Cerebellar nuclear complex (tissue), 1 donor: ENCODE measurements at places on chromosomes 1 and 21.

DNA sequence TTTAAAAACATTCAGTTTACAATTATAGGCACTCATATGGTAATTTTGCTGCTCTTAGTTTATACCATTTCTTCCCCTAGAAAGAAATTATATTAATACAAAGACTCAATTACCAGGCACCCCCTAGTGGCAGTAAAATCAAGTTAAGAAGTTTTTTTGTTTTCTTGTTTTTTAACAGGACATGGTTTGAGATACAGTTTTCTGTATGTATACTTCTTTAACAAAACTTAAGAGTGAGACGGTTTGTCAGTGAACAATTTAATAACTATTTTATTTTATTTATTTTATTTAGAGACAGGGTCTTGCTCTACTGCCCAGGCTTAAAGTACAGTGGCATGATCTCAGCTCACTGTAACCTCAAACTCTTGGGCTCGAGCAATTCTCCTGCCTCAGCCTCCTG, 224.6 kb downstream of the FAF1 start:
- no peak for DNase-seq

DNA sequence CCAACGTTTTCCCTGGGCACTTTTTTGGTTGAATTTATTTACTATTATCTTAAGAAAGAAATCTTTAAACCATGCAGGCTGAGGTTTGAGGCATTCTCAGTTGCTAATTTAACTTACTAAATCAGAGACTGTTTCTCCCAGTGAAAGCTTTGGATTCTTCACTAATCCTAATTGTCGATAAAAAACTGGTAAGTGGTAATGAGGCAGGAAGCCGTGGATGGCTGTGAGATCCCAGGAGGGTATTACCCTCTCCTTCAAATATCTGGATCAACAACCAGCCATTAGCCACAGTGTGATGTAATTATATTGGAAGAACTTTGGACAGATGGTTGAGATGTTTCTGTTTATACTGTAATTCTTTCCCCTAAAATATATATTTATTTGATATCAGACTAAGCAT, 485.0 kb downstream of the DISC1 start:
- no peak for DNase-seq

- no peak for DNase-seq
Observed at GRCh38 chr21:37815893-37816292, 100.4 kb downstream of the KCNJ6 start.

- DNase-seq: no peak
Observed at GRCh38 chr1:41498391-41498790, 13.9 kb upstream of the EDN2 start.

DNA sequence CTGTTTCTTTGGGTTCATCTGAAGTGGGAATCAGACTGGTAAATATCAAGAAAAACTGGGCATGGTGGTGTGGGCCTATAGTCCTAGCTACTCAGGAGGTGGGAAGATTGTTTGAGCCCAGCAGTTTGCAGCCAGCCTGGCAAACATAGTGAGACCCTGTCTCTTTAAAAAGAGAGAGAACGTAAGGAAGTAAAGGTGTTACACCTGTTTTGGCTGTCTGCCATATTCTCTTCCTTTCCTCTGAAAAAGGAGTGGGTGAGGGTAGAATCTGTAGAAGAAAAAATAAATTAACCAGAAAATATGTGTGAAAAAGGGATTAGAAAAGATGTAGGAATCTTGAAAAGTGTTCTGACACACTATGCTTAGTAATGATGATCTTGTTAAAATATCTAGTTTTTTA, 20.0 kb downstream of the AHCYL1 start:
- no peak for DNase-seq

- no peak for DNase-seq
Observed at GRCh38 chr1:54710434-54710833, 5.2 kb upstream of the TTC4 start.

GRCh38 chr1:211514030-211514754, 22.2 kb upstream of the RD3 start:
- no peak for DNase-seq

DNA sequence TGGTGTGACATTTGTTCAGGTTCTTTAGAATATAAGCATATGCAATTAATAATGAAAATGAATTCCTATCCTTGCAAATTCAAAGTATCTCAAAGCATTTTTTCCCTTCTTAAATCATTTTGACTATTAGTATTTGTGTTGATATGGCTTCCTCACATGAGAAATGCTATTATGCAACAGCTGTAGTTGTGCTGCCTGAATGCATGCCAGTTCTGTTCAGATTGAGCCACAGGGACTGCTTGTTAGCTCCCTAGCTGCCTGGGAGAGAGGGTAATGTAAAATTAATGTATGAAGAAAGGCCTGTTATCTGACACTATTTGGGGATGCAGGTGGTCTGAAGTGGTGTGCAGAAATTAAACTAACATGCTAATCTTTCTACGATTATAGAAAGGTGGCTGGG, 45.5 kb downstream of the CACHD1 start:
- DNase-seq: no peak

GRCh38 chr21:35529171-35529863, 480.2 kb upstream of the RUNX1 start:
- DNase-seq: no peak

- DNase-seq: no peak
Observed at GRCh38 chr1:88311907-88312306, 372.2 kb upstream of the PKN2 start.

GRCh38 chr1:240235521-240236288, 144.0 kb downstream of the FMN2 start:
- DNase-seq: no peak

- DNase-seq: no peak
Observed at GRCh38 chr1:147169840-147170674, 2.2 kb downstream of the PRKAB2 start.

- no peak for DNase-seq
Observed at GRCh38 chr1:242651817-242652216, 127.3 kb upstream of the PLD5 start.

GRCh38 chr1:41661428-41662060, 177.1 kb upstream of the EDN2 start:
- no peak for DNase-seq

GRCh38 chr1:119367432-119368124, 1.0 kb upstream of the HAO2 start:
- no peak for DNase-seq
